ENCODE measurements at places on chromosomes 1 and 21. TPM values are rescaled to one million over a fixed set of nuclear protein-coding genes. Genes with fewer than 3 reads are reported as not detected.
A peak's percentile ranks its signal among the peaks of the same experiment; 100 is the strongest.

EDN2 gene
- 3.0 TPM for total RNA-seq

OR2L5 gene
- total RNA-seq: not detected

DNA sequence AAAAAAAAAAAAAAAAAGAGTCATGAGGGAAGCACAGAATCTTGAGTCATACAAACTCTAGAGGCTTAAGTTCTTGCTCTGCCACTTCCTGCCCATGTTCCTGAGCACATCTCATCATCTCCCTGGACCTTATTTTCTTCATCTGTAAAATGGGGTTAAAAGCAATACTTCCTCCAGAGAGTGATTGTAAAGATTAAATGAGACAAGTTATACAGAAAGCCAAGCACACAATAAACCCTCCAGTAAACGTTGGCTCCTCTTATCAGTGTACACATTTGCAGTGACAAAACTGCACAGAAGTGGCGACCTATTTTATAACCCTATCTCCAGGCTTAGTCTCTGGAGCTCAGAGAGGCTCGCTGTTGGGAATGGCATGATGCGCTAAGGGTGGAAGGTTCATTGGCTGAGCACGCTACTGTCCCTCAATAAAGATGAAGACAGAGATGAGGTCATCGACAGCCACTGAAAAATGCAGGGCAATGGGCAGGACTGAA, 82.1 kb downstream of the RRAGC start:
- no peak for DNase-seq

- DNase-seq: no peak
Observed at GRCh38 chr1:67307251-67308060, at the start of gene IL12RB2. IL12RB2 (plus strand) TSS chr1:67307873; CDS start chr1:67320369, 12,496 bp downstream.

- no peak for DNase-seq
Observed at GRCh38 chr21:45858180-45858579, 123.4 kb upstream of the COL6A1 start.

DNA sequence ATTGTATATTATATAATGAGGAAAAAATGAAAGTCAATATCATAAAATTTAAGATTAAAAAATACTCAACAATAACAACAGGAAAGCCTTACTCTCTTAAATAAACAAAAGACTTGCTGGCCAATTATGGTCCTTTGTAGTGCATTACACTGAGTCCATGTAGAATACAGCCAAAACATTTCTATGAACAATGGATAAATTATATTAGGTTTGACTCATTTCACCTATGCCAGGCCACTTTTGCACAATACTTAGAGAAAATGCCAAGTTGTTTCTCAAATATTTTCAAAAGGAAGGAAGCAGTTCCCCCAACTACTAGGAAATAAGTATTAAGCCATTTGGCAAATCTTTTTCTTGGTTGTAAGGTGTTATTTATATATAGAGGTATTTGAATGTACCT, 19.8 kb upstream of the UCK2 start:
- no peak for DNase-seq

GRCh38 chr1:93708734-93709481, 27.3 kb upstream of the BCAR3 start:
- no peak for DNase-seq

- no peak for DNase-seq
Observed at GRCh38 chr1:197464044-197464443, 196.0 kb downstream of the CRB1 start.

MROH7 gene
- total RNA-seq: not detected

DNA sequence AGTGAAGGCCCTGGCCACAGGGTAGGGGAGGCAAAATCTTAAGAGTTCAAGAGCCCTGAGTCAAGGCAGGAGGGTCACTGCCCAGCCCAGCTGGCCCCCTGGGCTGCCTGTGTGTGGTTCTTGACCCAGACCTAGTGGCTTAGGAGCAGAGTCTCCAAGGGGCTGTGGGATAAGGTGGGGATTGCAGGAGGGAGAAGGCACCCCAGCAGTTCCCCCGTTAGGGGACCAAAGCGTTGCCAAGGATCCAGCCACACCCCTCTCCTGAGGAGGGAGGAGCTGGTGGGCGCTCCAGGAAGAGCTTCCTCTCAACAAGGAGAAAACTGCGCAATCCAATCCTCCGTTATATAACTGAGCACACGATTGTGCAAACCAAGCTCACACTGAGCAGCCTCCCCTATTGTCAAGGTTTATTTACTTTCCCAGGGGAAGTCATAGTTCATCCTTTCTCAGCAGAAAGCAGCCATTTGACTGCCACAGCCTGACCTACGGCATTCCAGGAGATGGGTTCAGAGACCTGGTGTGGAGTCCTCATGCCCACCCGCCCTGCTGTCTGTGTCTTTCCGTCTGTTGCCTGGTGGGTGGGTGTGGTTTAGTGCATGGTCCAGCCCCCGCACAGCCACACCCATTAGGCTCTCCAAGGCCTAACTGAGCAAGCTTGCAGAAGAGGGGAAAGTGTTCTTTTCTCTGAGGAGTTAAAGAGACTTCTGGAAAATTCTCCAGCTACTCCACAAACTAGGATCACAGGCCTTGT, 3.5 kb downstream of the EPHX1 start:
- DNase-seq: peak; percentile 26

DNA sequence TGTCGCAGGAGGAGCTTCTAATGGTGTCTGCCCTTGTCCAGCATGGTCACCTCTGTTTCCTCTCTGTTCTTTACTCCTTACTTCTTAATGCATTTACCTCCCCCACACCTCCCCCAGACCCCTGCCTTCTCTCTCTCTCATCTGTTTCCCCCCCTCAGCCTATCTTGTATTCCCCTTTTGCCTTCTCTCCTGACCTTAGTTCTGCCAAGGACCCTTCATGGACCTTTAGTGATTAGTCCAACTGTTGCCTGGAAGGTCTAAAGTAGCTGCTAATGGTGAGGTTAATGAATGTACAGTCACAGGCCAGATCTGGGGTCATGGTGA, 42.3 kb upstream of the PPP2R5A start:
- no peak for DNase-seq

GRCh38 chr1:5959087-5959486, 33.1 kb downstream of the NPHP4 start:
- DNase-seq: no peak

ATP1A4 gene
- total RNA-seq: not detected

IVL gene
- total RNA-seq: not detected

GRCh38 chr1:36656271-36656670, 173.6 kb upstream of the CSF3R start:
- no peak for DNase-seq

ITGB2 gene
- total RNA-seq: 4.3 TPM

DNA sequence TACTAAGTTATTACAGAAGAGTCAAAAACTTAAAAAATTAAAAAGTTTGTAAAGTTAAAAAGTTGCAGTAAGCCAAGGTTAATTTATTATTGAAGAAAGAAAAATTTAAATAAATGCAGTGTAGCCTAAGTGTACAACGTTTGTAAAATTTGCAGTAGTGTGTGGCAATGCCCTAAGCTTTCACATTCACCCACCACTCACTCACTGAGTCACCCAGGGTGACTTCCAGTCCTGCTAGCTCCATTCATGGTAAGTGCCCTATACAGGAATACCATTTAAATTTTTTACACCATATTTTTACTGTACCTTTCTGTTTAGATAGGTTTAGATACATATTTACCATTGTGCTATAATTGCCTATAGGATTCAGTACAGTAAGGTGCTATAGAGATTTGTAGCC, 88.6 kb downstream of the CTH start:
- DNase-seq: no peak

GRCh38 chr1:47399846-47400155, 16.3 kb upstream of the FOXE3 start:
- no peak for DNase-seq

DNA sequence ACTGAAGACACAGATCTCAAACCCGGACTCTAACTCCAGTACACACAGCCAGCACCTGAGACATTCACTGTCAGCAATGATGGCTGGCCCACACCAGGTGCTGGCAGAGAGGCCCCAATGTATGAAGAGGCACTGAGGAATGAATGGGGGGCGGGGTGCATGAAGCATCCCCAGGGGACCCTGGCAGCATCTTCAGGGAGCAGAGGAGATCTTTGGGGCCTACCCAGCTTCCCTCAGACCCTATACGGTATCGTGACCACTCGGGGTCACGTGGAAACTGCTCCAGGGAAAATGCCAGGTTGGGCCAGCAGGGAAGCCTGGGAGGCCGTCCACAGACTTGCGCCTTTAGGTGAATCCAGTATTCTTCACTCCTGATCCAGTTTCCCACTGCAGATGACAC, 84.3 kb downstream of the NPHP4 start:
- no peak for DNase-seq

SPRR4 gene
- total RNA-seq: not detected

- no peak for DNase-seq
Observed at GRCh38 chr1:110235181-110235833, 25.2 kb downstream of the KCNC4 start.

CHD1L gene
- 97.1 TPM for total RNA-seq

GRCh38 chr1:109827466-109827865, 63.7 kb upstream of the EPS8L3 start:
- peak; percentile 96 for DNase-seq

DNA sequence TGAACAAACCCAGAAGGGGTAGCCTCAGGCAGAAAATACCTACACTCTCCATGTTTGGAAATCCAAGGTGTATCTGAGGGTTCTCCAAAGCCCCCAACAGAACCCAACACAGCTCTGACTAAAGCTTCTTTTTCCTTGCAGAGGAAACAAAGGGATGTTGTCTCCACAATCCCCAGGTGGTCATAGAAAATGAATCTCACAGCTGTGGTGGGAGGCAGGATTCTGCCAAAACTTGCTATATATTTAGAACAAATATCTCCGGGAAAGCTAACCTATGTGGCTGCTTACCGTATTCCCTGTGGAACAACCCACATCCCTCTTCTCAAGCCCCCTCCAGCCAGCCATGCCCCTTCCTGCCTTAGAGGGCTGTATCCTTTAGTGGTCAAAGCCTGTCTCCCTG, 406.1 kb downstream of the PRDM2 start:
- DNase-seq: no peak

DNA sequence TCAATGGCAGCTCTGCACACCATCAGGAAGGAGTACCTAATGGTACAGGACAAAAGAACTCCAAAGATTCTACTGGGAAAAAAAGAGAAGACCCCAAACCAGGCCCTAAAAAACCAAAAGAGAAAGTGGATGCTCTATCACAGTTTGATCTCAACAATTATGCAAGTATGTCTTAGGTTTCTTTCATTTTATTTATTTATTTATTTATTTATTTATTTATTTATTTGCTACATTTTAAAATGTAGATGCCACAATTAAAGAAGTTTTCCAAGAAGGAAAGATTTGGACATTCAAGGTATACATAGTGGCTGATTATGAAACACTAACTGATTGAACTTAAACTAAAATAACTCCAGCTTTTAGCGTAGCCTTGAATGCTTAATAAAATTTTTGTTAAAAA, 60.2 kb downstream of the PRRC2C start:
- DNase-seq: no peak

C4BPB gene
- total RNA-seq: 3.5 TPM

GRCh38 chr1:62335656-62336055, 16.4 kb upstream of the KANK4 start:
- no peak for DNase-seq

EPS8L3 gene
- not detected for total RNA-seq

DNA sequence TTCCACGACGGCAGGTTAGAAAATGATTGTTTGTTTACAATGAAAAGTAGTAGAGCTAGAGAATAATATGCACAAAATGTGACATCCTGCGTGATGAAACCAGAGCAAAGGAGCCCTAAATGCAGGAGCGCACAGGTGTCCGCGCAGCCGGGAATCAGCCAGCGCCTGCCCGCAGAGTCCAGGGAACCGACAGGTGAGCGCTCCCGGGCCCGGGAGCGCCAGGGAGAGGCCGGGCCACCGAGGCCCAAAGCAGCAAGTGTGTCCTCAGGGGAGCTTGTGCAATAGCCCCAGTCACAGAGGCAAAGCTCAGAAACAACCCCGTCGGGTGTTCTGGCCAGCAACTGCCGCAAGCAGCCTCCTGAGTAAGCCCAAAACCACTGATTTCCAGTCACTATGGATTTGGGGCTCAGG, 789 bp upstream of the GALE start:
- no peak for DNase-seq

OR10K2 gene
- total RNA-seq: not detected

LCE2B gene
- total RNA-seq: not detected

GRCh38 chr21:44650973-44651675, 3.3 kb downstream of the KRTAP12-4 start:
- DNase-seq: no peak

- no peak for DNase-seq
Observed at GRCh38 chr1:43981135-43981491, 2.1 kb downstream of the B4GALT2 start.

DNA sequence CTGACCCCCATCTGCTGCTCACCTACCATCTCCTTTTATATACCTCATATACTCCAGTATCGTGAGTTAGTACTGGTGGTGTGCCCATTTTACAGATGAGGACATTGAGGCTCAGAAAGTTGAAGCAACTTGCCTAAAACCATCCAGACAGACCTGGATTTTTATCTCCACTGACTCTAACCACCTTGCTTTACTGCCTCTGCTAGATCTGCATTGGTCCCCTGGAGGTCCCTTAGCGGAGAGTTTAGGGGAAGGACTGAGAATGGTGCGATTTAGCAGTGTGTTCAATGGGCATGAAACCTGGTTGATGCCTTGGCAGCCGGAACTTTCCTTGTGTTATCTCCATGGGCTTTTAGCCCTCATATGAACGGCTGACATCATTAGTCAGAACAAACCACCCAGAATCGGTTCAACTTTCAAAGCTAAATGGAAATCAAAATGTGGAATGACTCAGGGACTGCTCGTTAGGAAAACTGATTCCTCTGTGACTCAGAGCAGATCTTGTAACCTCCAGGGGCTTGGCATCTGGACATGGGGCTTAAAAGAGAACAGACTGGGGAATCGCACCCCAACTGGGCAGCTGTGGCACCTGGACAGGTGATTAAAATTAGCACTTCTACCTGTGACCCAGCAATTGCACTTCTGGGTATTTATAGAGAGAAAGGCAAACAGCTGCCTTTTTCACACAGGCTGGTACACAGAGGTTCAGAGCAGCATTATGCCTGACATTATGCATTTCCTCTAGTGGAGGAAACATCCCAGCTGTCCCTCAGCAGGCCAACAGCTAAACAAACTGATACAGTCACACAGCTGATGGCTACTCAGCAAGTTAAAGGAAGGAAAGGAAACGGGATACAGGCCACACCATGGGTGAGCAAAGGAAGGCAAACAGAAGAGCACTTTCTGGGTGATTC, 25.3 kb downstream of the TMEM51 start:
- peak; percentile 80 for DNase-seq

DNA sequence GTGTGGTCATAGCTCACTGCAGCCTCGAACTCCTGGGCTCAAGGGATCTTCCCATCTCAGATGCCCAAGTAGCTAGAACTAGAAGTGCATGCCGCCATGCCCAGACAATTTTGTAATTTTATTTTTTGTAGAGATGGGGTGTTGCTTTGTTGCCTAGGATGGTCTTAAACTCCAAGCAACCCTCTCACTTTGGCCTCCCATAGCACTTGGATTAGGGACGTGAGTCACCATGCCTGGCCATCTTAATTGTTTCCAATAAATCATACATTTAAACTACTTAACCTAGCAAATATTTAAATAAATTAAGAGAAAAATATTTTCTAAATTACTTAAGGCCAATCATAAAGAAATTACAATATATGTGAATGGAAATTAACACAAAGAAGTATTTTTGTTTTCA, 35.1 kb upstream of the ADGRL4 start:
- DNase-seq: peak; percentile 13

RIMS3 gene
- not detected for total RNA-seq

FCRL2 gene
- total RNA-seq: not detected

AMIGO1 gene
- total RNA-seq: 1.3 TPM

SH3D21 gene
- 0.03 TPM for total RNA-seq

Measured in MG63 (cell line).